Fibroblast of skin of right biceps (primary cell): ENCODE measurements at places on chromosomes 4 and X.

- DNase-seq: no peak
Measured at GRCh38 chrX:2965965-2966364, 36.8 kb upstream of the ARSD start.

GRCh38 chr4:25984266-25984665 lies 70.2 kb downstream of the SMIM20 start:
- DNase-seq: no peak

- DNase-seq: peak; percentile 3
Measured at GRCh38 chr4:183872531-183872930, 32.6 kb upstream of the STOX2 start.

DNA sequence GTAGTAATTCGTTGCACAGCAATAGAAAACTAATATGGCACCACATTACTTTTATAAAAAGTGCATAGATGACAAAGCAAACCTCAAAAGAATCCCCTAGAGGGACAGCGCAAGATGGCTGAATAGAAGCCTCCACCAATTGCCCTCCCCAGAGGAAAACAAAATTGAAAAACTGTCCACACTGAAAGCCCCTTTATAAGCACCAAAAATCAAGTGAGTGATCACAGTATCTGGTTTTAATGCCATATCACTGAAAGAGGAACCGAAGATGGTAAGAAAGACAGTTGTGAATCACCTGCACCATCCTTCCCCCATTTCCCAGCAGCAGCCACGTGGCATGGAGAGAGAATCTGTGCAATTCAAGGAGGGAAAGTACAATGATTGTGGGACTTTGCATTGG lies 522.2 kb downstream of the GLUD2 start:
- no peak for DNase-seq

- DNase-seq: peak; percentile 76
Measured at GRCh38 chr4:150310159-150310895, 232.1 kb downstream of the DCLK2 start.

GRCh38 chr4:137266511-137266910 lies 265.8 kb downstream of the PCDH18 start:
- DNase-seq: peak; percentile 52

- DNase-seq: no peak
Measured at GRCh38 chr4:148349153-148349552, 93.1 kb downstream of the NR3C2 start.
